ENCODE measurements at places on chromosomes 7 and 10. TPM values are rescaled to one million over a fixed set of nuclear protein-coding genes. Genes with fewer than 3 reads are reported as not detected.

NAT16 gene
- total RNA-seq = 0.06 TPM

GATA3 gene
- total RNA-seq = 3.9 TPM

SERPINE1 gene
- total RNA-seq = 1,665 TPM

INSYN2A gene
- total RNA-seq = 2.3 TPM

TLL2 gene
- total RNA-seq = 0.17 TPM
